ENCODE measurements at places on chromosomes 4 and X. TPM values are rescaled to one million over a fixed set of nuclear protein-coding genes. Genes with fewer than 3 reads are reported as not detected.

- H3K27ac ChIP-seq: no peak overlapping the region
- H3K4me3 ChIP-seq: no peak overlapping the region
- no peaks in the 10 kb centered on the region for H3K4me1 ChIP-seq
- no peaks in the 10 kb centered on the region for H3K36me3 ChIP-seq
These were observed 15.4 kb upstream of the FAM9C start for GRCh38 chrX:13059637-13060499.

Gene MTMR8
- 1.8 TPM for total RNA-seq

Gene ARHGAP10
- total RNA-seq: 30.3 TPM

Gene L1CAM
- total RNA-seq: 0.73 TPM

Gene CCKAR
- not detected for total RNA-seq

- H3K27me3 ChIP-seq: no peaks in the 10 kb centered on the region
- no peaks in the 10 kb centered on the region for H3K36me3 ChIP-seq
- H3K4me3 ChIP-seq: peak overlapping the region; percentile 97
- no peak for DNase-seq
- H3K4me1 ChIP-seq: peaks cover 2% of the 10 kb centered on the region
These were observed 340 bp downstream of the HNRNPD start for GRCh38 chr4:82373486-82373815.

GRCh38 chr4:123398853-123399626 is 2.4 kb downstream of the SPRY1 start:
- H3K4me3 ChIP-seq: peak overlapping the region; percentile 74
- H3K4me1 ChIP-seq: no peaks in the 10 kb centered on the region
- peak; percentile 66 for DNase-seq

GRCh38 chrX:56762707-56763555 is 33.9 kb downstream of the NBDY start:
- H3K4me1 ChIP-seq: no peaks in the 10 kb centered on the region
- no peak for DNase-seq
- H3K27me3 ChIP-seq: no peaks in the 10 kb centered on the region
- H3K4me3 ChIP-seq: no peak overlapping the region
- no peak overlapping the region for H3K27ac ChIP-seq
- H3K36me3 ChIP-seq: no peaks in the 10 kb centered on the region

GRCh38 chr4:121239951-121240350 is 75.8 kb upstream of the TNIP3 start:
- H3K4me3 ChIP-seq: no peak overlapping the region
- H3K27ac ChIP-seq: no peak overlapping the region
- no peaks in the 10 kb centered on the region for H3K4me1 ChIP-seq
- H3K27me3 ChIP-seq: no peaks in the 10 kb centered on the region
- no peak for DNase-seq

DNA sequence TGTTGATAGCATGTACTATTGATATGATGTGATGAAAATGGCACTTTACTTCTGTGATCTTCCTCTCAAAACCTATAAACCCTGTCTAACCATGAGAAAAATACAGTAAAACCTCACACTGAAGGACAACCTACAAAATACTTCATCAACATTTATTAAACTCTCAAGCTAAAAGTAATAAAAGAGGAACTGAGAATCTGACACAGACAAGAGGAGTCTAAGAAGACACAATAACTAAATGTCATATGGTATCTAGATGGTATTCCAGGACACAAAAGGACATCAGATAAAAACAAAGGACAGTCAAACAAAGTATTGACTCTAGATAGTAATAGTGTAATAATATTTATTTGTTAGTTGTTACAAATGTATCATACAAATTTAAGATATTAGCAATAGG is 655.3 kb downstream of the SH3BGRL start:
- no peak overlapping the region for H3K27ac ChIP-seq
- H3K4me1 ChIP-seq: no peaks in the 10 kb centered on the region
- H3K36me3 ChIP-seq: no peaks in the 10 kb centered on the region
- no peak for DNase-seq
- no peak overlapping the region for H3K4me3 ChIP-seq
- H3K27me3 ChIP-seq: no peaks in the 10 kb centered on the region

GRCh38 chrX:51837921-51838320 is 55.5 kb upstream of the MAGED1 start:
- no peaks in the 10 kb centered on the region for H3K27me3 ChIP-seq
- H3K36me3 ChIP-seq: no peaks in the 10 kb centered on the region
- no peak overlapping the region for H3K4me3 ChIP-seq
- no peak overlapping the region for H3K27ac ChIP-seq
- H3K4me1 ChIP-seq: no peaks in the 10 kb centered on the region

Gene LRAT
- total RNA-seq: 0.64 TPM

DNA sequence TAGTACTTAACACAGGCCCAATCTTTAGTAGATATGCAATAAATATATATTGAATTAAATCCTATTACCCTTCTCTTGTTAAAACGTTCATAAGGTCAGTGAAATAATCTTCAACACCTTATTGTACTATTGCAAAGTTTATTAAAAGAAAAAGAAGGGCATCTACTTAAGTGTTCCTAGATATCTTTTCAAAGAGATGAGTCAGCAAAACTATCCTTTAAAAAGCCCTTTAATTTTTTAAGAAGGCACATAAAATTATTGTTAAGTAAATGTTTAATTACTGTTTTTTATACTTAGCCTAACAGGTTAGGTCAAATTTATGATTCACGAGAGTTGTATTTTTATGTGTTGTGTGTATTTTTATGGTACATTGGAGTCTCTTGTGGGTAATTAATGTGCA is 77.3 kb upstream of the PPP1R2C start:
- H3K27ac ChIP-seq: no peak overlapping the region
- no peaks in the 10 kb centered on the region for H3K36me3 ChIP-seq
- H3K4me3 ChIP-seq: no peak overlapping the region
- no peaks in the 10 kb centered on the region for H3K4me1 ChIP-seq
